ENCODE measurements at places on chromosomes 11 and 22.

- DNase-seq = no peak
Observed at GRCh38 chr22:37563153-37564081, 3.1 kb downstream of the CDC42EP1 start.

DNA sequence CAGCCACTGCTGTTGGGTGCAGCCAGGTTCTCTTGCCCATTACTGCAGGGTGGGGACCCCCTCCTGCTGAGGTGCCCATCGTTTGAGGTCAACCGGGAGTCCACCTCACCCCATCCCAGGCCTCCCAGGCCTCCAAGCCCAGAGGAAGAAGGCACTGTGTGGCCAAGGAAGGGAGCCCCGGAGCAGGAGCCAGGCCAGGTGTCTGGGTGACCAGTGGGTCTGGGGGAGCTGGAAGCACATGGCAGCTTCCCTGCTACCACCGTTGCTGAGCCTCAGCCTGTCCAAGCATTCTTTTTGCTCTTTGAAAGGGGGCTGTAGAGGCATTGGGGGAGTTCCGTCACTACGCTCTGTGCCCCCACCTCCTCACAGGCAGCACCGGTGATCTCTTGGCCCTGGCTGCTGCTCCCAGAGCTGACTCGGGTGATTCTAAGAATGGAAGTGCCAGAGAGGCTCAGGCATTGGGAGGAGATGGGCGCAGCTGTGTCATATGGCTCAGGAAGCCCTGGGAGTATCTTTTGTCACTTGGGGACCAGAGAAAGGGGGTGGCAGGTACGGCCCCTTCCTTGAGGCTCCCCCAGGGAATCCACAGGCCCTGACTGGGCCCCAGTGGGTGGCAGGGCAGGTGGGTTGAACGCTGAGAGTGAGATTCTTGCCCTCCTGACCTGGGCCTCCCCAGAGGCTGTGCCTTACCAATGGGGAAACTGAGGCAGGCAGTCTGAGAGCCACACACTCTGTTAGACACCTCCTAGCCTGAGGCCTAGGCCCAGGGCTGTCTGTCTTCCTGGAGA is 1.9 kb downstream of the SEPTIN5 start:
- DNase-seq = no peak

- no peak for DNase-seq
Observed at GRCh38 chr11:43693731-43694130, 13.2 kb downstream of the HSD17B12 start.

GRCh38 chr22:46688949-46689348 is 49.1 kb downstream of the CERK start:
- DNase-seq = no peak

DNA sequence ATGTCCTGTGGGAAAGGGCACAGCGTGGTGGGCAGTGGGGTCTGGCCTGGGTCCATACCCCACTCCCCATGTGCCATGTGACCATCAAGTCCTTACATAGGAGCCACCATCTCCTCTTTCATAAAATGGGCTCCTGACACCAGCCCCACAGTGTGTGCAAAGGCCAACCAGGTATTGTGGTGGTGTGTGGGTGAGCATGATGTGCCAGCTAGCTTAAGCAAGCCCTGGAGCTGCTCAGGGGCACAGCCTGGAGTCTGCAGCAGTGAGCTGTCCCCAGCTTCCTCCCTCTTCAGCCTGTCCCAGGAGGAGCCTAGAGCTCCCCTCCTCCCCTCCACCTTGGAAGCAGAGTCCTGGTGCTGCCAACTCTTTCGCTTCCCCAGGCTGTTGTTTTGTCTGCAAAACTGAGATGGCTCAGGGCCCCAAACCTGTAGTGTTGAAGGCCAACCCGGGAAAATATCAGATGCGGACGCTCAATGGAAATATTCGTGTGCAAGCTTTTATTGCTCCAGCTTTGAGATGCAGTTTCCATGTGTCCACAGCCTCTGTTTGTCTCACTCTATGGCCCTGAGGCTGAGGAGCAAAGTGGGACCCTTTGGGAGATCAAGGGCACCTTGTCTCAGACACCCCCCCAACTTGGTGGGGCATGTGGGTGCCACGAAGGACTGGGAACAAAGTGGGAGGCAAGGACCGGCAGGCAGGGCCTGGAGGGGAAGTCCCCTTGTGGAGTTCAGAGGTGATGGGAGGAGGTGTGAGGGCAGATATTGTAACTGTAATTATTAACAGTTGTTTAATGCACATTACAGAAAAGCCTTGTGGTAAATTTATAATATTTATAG is 92.6 kb downstream of the CTTN start:
- DNase-seq = no peak

GRCh38 chr22:47075568-47075967 is 313.1 kb downstream of the TBC1D22A start:
- no peak for DNase-seq

Measured in stimulated activated CD8-positive, alpha-beta memory T cell treated with anti-CD3 and anti-CD28 coated beads, Interleukin-4, amount 100 ng/mL, for 1 hour (primary cell).